ENCODE measurements at places on chromosomes 1 and 21.

DNA sequence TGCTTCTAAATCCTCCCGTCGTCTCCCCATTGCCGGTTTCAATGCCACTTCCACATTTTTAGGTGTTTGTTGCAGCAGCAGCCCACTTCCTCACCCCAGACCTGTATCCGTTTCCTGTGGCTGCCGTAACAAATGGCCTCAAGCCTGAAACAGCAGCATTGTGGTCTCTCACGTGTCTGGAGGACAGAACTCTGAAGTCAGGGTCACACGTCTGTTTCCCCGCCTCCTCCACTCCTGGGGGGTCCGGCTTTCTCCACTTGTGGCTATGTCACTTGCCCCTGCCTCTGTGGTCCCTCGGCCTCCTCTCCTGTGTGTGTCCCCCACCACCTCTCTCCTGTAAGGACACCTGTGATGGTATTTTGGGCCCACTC is 21.8 kb downstream of the TRPM2 start:
- DNase-seq, result no peak

DNA sequence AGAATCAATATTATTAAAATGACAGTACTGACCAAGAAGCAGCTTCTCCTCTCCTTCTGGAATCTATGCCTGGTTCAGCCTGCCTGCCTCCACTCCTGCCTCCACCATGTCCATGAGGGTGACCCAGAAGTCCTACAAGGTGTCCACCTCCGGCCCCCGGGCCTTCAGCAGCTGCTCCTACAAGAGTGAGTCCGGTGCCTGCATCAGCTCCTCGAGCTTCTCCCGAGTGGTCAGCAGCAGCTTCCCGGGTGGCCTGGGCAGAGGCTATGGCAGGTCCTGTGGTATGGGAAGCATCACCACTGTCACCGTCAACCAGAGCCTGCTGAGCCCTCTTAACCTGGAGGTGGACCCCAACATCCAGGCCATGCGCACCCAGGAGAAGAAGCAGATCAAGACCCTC is 822.4 kb upstream of the NEGR1 start:
- no peak for DNase-seq

- DNase-seq, result no peak
Observed at GRCh38 chr1:180248731-180249681, 18.9 kb downstream of the LHX4 start.

DNA sequence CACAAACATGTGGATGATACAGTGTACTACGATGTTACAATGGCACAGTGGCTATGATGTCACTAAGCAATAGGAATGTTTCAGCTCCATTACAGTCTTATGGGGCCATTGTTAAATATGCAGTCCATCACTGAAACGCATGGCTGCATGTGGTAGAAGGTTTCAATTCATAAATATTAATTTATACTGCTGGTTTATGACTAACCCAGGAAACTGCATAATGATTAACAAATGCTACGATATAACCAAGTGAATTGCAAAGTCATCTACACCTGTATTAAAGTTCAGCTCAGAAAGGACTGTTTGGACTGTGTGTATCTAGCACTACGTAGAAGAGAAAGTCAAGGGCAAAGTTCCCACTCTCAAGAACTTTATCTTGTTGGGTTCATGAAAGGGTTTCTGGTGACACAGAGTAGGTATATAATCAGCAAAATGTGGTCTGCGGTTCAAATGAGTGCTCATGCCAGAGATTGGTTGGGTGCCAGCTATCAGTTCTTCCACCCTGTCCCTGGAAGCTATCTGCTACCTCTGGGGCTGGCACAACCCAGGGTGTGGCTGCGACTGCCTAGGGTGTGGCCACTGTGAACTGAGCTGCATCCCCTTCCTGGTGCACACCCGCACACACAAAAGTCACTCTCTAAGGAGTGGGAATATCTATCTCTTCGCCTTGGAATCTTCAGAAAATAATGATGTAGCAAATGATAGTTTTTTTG is 14.8 kb downstream of the MGST3 start:
- no peak for DNase-seq

DNA sequence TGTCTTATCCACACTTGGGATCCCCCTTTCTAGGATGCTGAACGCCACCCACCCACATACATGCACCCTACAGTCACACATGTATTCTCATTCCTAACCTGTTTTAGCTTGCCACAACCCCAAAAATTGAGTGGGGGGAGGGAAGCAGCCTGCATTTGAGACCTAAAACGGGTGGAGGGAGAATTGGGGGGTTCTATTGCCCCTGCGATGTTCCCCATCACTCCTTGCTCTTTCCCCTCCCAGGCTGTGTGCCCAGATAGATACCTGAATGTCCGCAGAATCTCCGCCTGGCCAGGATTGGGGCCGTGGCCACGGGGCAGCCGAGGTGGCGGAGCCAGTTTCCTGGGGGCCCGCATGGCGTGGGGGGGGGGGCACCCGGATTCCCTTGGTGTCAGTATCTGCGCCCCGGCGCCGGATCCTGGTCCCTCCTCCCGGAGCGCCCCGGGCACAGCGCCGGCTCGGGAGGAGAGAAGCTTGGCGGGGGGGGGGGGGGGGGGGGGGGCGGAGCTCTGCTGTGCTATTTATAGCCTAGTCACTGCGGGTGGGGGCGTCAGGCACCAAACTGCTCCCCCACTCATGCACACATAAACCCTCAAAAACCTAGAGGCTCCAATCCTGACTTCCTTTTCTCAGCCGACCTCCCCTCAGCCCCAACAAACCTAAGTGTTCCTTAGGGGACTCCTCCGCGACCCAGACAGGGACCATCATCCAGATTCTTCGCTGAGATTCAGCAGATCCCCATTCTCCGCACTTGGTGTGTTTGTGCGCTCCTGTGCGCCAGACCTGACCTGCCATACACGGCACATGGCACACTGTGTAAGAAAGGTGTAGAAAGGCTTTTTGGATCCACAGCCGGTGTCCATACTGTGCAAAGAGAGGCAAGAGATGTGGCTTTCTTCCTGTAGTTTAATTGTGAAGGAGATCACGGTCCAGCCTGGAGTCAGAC is 1.9 kb downstream of the ANKRD34A start:
- DNase-seq, result no peak

DNA sequence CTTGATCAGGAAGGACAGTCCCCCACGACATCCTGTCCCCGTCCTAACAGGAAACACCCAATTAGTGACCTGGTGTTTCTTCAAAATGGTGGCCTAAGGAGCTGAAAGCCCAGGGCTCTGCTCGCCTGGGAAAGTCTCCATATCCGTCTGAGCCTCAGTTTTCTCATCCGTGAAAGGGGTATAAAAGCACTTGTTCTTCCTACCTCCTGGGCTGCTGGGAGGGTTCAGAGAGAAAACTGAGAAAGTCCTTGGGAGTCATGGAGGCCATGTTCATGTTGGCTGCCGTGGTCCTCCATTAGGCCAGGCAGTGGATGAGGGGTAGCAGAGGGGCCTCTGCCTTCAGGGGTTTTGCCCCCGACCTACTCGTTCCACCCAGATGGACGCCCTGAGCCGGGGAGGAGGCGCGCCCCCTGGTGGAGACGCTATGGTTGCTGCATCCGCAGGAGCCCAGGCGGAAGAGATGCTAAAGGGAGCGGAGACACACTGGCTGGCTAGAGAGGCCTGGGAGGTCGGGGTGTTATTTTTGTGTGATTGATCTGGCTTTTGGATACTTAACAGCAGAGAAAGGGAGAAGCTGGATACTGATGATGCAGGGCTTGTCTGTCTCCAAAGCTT is 113.5 kb downstream of the PRDM2 start:
- DNase-seq, result no peak

- no peak for DNase-seq
Observed at GRCh38 chr1:13570924-13571323, 12.7 kb upstream of the PDPN start.

- DNase-seq, result no peak
Observed at GRCh38 chr1:41957568-41957967, 38.8 kb upstream of the HIVEP3 start.

GRCh38 chr1:88401313-88401712 is 282.8 kb upstream of the PKN2 start:
- DNase-seq, result no peak

DNA sequence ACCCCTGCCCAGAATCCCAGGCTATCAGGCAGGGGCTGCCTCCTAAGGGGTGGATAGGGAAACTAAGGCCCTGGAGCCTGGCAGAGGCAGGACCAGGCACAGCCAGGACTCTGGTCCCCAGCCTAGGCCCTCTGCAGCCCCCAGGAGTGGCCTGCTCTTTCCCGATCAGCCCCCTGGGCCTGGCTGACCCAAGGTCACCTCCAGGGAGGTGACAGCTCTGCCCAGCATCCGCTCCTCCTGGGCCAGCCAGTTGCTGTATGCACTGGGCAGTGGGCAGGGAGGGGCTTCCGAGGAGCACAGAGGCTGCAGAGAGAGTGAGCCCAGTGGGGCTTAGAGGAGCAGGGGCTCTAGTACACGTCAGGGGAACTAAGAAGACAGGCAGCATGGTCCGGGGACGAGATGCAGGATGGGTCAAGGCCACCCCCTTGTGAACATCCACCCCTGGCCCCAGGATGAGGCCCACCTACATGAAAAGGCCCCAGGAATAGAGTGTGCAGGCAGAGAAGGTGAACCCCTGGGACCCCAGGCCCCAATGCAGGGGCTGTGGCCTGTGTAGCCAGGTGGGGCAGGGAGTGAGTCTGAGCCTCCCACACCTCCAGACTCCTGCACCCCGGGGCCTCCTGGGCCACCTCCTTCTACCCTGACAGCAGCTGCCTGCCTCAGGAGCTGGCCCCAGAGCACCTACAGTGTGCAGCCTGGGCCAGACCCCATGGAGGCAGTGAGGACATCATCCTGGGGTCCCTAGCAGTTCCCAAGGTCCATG is 32.8 kb downstream of the WNT9A start:
- DNase-seq, result no peak

DNA sequence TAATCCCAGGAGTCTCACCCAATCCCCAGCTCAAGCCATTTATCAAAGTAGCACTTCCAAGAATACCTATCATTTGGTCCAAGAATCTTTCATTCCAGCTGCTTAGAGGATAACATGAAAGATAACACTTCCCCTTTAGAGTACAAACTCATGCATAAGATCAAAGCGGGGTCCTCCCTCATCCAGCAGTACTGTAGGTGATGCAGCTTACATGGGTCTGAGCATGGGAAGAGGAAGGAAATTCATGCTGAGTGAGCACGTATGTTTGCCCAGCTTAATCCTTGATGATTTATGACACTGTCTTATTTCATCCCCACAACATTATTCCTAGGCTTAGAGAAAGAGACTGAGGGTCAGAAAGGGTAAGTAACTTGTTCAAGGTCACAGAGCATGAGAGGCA is 167.1 kb upstream of the GJB5 start:
- no peak for DNase-seq

DNA sequence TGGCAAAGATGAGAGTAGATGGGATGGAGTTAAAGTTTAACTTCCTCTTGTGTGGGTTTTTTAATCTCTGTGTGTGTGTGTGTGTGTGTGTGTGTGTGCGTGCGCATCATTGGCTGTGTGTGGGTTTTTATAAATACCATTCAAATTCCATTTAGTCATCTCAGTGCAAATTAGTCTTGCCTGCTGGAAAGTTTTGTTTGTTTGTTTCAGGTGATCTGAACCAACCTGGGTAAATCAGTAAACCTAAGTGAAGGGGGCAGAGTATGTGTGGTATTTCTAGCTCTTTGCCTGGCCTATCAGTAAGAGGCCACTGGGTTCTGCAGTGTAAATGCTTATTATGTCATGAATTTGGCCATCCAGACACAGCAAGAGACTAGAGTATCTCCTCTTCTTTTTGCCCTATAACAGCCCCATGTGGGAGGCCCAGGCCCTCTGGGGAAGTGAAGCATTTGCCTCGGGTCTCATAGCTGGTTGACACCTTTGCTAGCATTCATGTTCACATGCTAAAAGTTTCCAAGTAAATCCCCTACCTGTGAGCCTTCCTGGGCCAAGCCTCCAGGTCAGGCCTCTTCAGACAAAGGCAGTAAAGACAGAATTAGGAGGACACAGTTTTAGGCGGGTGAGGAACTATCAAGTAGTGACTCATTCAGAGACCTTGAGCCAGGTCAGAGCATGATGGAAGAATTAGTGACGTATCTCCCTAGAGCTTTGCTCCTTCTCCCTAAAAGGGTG is 14.7 kb downstream of the INTS3 start:
- DNase-seq, result no peak

DNA sequence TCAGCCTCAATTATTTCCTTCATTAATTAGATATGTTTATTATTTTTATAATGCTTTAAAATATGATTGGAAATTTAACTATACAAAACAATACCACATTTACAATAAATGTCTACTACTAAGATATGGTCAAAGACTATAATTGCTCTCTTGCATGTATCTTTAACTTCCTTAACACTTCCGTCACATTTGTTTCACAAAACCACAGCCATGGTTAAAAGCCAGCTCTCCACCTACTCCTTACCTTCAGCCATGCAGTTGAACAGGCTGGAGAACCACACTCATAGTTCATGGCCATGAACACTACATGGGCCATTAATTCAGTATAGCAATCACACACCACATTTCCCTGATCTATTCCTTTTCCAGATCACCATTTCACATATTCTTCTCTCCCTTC is 72.2 kb downstream of the NME7 start:
- DNase-seq, result no peak

DNA sequence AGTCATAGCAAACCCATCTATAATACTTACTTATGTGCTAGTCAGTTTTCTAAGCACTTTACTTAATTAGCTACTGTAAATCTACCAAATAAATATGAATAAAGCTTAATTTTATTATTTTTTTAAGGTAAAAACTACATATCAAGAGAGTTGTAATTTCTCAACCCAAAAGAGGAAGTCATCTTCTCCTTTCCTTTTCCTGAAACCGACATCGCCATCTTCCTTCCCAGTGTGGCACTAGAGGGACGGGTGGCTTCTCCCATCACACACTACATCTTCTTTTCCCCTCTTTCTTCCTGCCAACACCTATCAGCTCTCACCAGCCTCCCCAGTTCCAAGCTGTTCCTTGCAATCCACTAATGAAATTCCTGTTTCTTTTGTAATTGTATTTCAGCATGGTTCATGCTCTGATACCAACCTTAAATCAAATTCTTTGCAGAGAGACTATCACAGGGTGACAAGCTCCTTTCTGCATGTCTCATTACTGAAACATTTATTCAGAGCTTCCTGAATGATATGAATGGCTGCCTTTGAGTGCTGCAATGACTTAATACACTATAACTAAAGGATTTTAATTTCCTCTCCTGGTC is 251.6 kb upstream of the FAM78B start:
- no peak for DNase-seq

All from brain pericyte (primary cell).